ENCODE measurements at places on chromosomes 12 and 14.

- no peak for DNase-seq
Observed at GRCh38 chr12:55663391-55663790, 26.7 kb downstream of the OR10P1 start.

DNA sequence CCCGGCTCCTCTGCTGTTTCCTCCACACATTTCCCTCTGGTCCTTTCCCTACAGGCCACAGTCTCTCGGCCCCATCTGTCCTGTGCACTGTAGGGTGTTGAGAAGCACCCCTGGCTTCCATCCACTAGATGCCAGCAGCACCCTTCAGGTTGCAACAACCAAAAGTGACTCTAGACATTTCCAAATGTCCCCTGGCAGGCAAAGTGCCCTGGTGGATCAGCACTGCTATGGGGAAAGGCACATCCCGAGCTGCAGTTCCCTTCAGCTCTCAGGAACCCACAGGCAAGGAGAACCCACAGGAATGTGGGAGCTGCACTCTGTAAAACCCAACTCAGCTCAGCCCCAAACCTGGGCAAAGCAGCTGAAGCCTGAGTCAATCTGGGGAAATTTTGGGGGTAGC lies 77.0 kb downstream of the RBM19 start:
- DNase-seq: no peak

DNA sequence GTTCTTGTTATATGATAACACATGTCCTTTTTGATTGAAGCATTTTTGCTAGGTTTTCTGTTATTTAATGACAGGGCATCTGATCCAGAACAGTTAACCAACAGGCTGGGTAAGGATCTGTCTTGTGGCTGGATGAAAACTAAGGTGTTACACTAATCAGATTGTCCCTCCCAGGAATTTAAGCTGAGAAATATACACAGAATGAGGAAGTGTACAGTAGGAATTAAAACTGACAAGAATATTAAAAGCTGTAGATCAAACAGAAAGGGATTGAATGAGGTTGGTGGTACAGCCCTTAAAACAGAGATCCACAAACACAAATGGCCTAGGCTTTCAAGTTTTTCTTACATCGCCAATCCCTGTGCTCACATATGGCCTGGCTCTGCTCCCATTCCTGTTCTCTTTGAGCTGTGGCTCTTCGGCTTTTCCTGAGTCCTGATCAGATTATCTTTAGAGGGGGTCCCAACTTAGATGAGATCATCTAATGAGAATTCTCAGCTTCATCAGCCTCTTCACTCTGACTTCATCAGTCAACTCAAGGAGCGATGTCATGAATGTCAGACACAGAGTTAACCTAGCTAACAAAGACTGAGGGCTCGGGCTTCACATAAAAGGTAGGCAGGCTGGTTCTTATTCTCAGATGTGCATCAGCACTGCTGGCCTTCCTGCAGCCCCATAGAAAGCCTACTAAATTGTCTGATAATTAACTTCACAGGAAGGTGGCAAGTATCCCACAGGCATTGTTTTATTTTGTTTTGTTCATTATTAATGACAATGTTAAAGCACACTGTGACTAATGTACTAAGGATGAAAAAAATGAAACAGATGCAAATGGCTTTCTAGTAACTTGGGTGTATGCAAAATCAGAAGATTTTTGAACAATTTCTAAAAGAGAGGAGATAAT lies 11.4 kb downstream of the PYGL start:
- no peak for DNase-seq

DNA sequence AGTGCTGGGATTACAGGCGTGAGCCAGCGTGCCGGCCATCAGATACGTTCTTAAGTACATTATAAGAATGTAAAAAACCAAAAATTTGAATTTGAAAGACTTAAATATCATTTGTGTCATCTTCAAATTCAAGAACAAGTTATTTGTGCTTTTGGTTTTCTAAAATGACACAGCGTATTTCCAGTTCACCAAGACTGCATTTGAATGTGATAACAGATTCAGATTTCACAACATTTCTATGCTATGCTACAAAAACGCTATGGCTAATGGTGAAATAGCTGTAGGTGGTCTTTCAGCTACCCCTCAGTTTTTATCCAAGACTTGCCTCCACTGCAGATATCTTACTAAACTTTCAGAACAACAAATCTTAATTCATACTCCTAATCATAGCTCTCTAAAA lies 46.7 kb downstream of the APPL2 start:
- DNase-seq: no peak

GRCh38 chr12:90460681-90461080 lies 494.3 kb downstream of the CCER1 start:
- no peak for DNase-seq

DNA sequence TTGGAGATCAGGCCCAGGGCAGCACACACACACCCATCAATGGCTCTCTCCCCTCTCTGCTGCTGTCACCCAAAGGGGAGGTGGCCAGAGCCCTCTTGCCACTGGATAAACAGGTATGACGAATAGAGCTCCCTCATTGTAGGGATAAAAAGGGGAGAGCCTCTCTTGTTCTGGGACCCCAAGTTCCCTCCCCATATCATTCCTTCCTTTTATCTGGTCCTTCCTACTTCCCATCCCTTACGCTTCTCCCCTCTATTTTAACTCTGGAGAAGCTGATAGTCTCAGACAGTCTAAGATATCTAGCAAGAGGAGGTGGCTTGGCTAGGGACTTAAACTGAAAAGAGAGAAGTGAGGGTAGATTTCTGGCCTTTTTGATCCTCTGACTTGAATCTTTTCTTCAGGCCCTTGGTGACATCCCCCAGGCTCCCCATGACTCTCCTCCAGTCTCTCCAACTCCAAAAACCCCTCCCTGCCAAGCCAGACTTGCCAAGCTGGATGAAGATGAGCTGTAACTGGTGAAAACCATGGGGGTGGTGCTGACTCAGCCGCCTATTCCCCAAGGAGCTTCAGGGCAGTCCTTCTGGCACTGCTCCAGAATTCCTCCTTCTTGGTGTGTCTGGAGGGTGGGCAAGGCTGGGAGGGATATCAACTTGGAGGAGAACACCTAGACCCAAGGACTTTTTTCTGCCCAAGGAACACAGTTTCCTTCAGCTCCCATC lies 5.3 kb downstream of the ARHGEF25 start:
- DNase-seq: no peak

DNA sequence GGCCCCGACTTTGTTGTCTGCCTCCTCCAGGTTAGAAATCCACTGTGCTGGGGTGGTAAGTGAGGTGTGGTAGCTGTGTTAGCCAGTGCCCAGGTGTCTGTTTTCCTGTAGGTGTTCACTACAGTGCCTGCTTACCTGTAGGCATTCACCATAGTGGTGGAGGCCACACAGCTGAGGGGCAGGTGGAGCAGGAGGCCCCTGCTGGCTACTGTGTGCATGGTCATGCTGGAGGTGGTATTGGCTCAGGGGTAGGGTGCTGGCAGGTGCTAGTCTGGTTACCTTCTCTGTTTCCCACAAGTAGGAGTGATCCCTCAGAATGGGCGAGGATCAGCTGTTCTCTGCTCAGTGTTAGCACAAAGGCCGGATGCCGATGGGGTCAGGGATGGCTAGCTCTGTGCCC lies 217.3 kb downstream of the SYT10 start:
- no peak for DNase-seq

DNA sequence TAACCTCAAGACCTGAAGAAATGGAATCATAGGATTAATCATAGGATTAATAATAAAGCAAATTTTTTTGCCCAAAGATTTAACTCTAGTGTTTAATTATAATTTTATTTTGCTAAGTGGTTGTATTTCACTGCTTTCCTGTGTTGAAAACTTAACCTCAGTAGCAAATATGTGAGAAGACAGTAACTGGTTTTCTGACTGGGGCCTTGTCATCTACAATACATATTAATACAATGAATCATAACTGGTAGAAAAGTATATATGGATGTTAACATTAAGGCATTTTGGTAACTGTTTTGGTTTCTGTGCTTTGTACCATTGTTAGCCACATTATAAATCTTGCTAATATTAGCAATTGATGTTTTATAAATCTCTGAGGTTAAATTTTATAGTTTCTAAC lies 92.2 kb downstream of the ACSS3 start:
- no peak for DNase-seq

DNA sequence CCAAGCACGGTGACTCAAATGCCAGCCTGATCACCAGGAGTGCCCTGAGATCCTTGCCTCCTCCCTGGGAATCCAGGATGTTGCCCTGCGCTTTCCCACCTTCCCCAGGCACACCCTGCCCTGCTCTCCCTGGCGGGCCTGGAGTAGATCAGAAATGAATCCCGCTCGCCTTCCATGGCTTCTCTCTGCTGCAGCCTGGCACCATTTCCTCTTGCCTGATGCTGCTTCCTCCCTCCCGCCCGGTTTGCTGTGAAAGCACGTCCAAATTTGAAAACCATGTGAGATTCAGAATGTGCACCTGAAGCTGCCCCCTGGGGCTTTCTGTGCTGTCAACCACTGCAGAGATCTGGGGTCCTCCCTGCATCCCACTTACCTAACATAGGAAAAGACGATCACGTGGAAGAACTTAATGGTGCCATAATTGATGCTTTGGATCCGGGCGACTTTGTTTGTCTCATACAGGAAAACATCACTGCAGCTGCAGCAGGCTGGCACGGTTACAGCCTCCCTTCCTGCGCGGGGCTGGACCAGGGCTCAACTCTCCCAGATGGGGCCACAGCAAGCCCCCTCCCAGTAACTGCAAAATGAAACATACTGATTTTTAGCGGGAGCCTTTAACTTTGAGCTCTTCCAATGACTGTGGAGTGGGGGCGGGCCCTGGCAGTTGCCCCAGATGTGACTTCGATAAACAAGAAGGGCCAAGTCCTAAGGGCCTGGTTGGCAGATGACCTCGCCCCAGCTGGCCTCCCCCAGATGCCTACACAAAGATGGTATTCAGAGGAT lies 24.9 kb upstream of the C12orf76 start:
- DNase-seq: peak; percentile 21

- no peak for DNase-seq
Observed at GRCh38 chr12:96046543-96047228, 11.3 kb upstream of the LTA4H start.

DNA sequence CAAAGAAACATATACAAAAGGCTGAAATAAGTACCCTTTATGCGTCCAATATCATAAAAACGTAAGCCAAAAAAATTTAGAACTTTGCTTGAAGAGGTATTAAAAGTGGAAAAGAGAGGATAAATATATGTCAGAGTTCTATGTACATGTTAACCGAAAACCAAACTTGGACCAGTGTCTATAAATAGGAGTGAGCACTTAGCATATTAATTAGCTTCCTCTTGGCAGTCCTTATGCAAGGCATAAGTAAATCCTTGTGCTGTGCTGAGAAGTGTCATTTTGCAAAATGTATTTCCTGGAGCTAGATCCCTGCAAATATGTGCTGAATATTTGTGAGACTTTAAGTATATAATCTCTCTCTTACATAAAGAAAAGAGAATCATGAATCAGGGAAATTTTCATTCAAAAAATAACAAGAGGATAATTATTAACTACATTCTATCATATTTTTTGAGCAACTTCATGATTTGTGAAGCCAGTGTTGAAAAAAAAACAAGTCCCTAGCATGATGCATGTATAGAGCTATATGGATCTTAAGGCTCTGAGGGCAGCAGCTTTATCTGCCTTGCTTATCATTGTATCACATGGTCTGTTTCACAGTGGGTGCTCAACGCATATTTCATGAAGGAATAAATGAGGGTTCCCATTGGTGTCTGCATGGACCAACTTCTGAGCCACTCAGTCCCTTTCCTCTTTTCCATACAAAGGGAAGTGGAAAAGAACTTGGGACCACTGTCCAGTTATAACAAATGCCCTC lies 326.1 kb downstream of the PDZRN4 start:
- DNase-seq: peak; percentile 18

DNA sequence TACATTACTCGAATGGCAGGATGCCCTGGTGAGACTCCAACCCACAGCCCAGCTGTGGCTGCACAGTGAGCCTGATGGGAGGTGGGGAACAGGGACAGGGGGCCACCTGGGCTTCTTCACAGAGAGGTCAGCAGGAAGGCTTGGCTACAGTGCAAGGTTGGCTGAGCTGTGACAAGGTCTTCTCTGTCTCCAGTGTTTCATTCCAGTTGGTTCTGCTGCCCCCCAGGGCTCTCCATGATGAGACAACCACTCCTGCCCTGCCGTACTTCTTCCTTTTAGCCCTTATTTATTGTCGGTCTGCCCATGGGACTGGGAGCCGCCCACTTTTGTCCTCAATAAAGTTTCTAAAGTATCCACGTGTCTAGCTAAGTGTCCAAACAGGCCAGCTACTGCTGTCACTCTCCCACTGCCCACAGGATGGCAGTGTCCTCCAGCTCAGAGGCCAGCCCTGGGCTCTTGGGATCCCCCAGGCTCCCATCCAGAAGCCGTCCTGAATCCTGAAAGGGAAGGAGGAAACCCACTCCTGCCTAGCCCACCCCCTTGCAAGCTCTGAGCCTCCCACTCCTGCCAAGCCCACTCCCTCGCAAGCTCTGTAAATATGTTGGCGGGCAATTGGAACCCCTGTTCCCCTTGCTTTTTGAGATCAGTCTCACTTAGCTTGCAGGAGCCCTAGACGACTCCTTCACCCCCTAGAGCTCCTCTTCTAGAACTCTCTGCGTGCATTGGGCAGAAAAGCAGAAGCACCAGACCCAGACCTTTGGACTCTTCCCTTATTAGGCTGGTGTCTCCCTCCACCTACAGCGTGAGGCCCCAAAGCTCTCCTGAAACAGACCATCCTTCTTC lies 5.4 kb downstream of the C1QL4 start:
- peak; percentile 67 for DNase-seq

- DNase-seq: no peak
Observed at GRCh38 chr12:79535751-79536150, 155.0 kb downstream of the PAWR start.

- peak; percentile 35 for DNase-seq
Observed at GRCh38 chr14:73591690-73592449, at the start of gene ACOT4. ACOT4 (plus strand) TSS chr14:73591873; CDS start chr14:73591960, 87 bp downstream.

DNA sequence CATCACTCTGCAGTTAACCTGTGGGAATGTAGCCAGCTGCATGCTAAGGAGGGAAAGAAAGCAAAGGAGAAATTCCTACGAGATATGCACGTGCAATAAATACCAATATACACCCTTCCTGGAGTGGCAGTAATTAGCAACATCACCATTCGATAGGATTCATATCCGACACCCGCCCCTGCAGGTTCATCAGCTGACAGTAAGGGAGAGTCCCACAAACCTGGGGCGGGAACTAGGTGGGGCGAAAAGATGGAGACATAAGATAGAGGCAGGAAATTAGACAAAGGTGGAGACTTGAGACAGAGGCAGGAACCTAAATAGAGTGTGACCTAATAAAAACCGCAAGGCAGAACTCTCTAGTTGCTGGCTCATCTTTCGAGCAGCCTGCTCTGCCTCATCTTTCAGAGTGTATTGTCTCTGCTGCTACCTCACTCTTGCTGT lies 51.6 kb downstream of the PLEKHG3 start:
- no peak for DNase-seq

DNA sequence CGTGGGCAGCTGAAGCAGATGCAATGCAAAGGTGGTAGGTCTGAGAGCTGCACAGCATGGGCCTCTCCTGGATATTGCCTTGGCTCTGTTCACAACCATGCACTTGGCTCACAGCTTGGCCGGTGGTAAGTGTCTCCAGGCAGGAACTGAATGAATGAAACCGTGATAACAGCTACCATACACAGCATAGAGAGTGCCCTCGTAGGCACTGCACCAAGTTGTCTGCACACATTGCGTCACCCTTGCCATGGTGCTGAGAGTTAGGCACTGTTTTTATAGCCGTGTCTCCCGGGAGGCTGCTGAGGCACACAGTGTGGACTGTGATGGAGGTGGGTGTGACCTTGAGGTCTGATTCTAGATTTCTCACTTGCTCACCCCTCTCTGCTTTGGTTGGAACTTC lies 157.6 kb upstream of the VASH1 start:
- no peak for DNase-seq

- peak; percentile 75 for DNase-seq
Observed at GRCh38 chr14:106518054-106518943, 991.9 kb downstream of the TMEM121 start.

GRCh38 chr12:92735131-92735721 lies 32.4 kb downstream of the PLEKHG7 start:
- no peak for DNase-seq

- DNase-seq: no peak
Observed at GRCh38 chr12:55833056-55833455, 3.7 kb upstream of the DNAJC14 start.
